ENCODE measurements at places on chromosomes 4 and X. TPM values are rescaled to one million over a fixed set of nuclear protein-coding genes. Genes with fewer than 3 reads are reported as not detected.

Gene GPR143
- total RNA-seq: not detected

Gene ETNPPL
- total RNA-seq: not detected

Gene IL1RAPL1
- 11.5 TPM for total RNA-seq

Gene DCAF4L1
- total RNA-seq: 0.11 TPM

Gene PAGE4
- not detected for total RNA-seq

Gene CSTF2
- 28.0 TPM for total RNA-seq
